ENCODE measurements at places on chromosomes 6 and 20.

GRCh38 chr6:25165177-25165576, 114.0 kb upstream of the CARMIL1 start:
- DNase-seq, result no peak

DNA sequence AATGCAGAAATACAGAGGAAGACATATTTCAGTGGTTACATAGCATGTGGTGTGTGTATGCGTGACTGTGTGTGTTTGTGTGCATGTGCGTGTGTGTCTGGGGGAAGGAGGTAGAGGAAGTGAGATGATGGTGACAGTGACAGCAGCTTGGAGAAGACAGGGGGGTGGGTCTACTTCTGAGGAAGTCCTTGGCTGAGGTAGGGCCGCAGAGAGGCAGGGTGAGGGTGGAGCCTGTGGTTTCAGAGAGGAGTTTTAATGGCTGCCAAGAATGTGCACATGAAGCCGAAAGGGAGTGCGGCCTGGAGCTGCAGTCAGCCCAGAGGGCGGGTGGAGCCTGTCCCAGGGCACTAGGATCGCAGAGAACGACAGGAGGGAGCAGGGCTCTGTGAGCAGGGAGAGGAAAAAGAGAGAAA, 22.7 kb upstream of the RNF24 start:
- no peak for DNase-seq

DNA sequence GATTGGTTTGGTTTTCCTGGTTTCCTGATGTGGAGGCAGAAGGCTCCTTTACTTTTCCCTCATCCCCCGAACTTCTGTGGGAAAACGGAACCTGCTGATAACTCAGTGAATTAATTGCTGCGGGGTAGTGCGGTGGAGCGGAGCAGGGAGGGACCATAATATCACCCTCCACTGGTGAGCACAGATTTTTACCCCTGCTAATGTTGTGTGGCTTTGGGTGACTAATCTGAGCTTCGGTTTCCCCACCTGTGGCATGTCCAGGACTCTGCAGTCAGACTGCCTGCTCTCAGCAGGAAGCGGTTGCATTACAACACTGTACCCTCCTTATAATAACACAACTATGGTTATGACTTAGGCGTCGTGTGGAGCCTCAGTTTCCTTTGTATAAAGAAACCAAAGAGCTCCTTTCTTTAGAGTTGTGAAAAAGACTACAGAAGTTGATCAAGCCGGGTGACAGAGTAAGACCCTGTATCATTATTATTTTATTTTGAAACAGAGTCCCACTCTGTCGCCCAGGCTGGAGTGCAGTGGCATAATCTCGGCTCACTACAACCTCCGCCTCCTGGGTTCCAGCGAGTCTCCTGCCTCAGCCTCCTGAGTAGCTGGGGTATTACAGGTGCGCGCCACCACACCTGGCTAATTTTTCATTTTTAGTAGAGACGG, 2.2 kb upstream of the ID1 start:
- DNase-seq, result no peak

DNA sequence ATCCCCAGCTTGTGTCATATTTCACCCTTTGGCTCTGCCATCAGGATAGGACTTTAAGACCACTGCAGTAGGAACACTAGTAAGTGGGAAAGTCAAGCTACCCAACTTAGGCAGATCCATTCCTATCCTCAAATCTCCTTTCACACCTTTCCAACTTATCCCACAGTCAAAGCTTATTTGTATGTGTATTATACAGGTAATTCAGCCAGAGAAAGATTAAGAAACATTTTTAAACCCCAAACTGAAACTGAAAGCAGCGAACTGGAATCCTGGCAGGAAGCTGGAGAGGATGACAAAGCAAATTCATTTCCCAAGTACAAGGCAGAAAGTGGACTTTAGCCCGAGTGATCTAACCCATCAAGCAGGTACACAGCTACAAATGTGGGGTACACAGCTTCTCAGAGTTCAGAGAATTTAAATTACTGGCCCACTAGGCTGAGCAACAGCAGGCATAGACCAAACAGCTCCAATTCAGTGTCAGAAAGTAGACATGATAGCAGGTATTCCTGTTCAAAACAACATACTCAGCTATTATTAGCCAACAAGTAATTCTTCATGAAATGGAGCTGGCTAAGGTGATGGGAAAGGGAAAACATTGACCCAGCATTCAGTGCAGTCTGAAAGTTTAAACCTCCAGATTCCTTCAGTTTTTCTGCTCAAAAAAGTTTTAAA, 39.1 kb downstream of the ILRUN start:
- peak; percentile 72 for DNase-seq

DNA sequence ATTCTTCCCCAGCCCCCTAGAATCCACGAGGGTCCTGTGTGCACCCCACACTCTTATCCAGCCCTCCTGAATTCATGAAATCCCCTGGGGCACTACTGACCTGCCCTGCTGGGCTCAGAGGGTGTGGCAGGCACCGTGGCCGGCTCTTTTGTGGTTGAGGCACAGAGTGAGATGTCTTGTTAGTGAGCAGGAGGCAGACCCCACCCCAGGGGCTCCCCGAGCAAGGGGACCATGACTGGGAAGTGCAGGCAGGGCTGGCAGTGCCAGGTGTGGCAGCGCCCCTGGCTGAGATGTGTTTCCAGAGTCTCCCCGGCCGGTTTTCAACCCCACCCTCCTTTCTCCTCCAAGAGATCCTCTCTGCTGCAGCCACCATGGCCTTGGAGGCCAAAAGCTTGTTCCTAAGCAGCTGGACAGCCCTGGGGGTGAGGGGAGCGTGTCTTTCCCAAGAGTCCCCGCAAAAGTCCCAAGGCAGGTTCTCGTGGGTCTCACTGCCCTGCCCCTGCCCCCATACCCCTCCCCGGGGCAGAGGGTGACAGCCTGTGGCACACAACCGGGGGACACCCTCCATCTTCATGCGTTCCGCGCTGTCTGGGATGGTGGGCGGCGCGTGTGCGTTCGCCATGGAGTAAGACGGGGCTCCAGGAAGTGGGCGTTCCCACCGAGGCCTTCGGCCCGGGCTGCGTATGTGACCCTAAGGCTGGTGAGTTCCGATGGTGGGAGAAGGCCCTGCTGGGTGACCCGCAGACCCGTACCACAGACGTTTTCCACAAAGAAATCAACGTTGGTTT, 208.9 kb downstream of the TAF4 start:
- DNase-seq, result no peak

- DNase-seq, result no peak
Measured at GRCh38 chr6:168686831-168687730, 246.1 kb downstream of the SMOC2 start.

- DNase-seq, result no peak
Measured at GRCh38 chr20:40942775-40943174, 85.8 kb upstream of the TOP1 start.

DNA sequence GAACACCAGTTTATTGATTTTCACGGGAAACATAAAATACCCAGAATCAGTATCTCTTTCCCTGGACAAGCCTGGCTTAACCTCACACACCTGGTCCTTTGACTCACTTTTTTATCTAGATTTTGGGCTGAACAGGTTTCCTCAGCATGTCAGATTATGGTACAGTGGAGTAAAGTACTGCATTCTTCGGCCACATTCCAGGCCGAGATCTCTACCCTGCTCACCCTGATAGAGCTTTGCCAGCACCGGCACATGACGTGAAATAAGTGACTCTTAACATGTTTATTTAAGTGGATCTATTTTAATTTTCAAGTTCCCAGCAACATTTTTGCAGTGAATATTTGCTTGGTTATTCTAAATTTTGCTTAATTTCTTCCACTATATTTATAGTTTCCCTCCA, 79.0 kb upstream of the POPDC3 start:
- DNase-seq, result no peak

DNA sequence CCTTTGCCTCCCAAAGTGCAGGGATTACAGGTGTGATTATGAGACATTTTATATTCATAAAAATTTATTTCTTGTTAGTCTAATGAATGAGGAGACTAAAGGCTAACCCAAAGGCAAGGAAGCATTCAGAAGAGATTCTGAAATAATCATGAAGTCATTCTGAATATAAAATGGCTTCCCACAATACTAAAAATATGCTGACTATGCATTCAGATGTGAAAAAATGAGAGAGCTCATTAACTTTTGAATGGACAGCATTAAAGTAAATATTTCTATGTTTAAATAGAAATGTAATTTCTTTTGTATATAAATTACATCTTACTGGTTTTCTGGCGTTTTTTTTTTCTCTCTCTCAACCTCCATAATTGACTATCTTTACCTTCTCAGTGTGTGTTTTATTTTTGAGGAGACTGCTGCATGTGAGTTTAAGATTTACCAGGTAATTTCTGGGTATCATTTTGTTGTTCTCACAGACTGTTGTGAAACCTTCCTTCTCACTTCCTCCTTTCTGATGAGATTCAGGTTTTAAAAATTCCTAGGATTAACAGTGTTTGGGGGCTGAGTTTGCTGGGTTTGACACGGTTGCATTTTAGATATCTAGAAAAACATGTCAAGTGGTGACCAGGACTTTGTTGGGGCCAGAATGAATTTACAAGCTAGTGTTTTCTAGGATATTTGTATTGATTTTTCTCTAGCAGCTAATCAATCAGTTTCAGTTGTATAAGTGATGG, 316.6 kb downstream of the CDKAL1 start:
- no peak for DNase-seq

- DNase-seq, result no peak
Measured at GRCh38 chr6:166758136-166758704, 131.2 kb upstream of the RPS6KA2 start.

- DNase-seq, result no peak
Measured at GRCh38 chr20:34365765-34366213, 2.7 kb downstream of the ITCH start.

GRCh38 chr6:26554697-26555504, 16.7 kb downstream of the HMGN4 start:
- no peak for DNase-seq

- no peak for DNase-seq
Measured at GRCh38 chr6:5979650-5980420, 26.9 kb downstream of the NRN1 start.

- DNase-seq, result no peak
Measured at GRCh38 chr6:82737965-82738364, 327.7 kb downstream of the UBE3D start.

GRCh38 chr6:88006557-88006956, 41.1 kb upstream of the SPACA1 start:
- no peak for DNase-seq

GRCh38 chr20:8144282-8145245, 12.5 kb downstream of the PLCB1 start:
- peak; percentile 57 for DNase-seq

Data from AG09309 (cell line).